Activated T-cell treated with anti-CD3 and anti-CD28 coated beads, Interleukin-2, amount 50 U/mL, for 1 hour (primary cell): ENCODE measurements at places on chromosomes 13 and 19.

DNA sequence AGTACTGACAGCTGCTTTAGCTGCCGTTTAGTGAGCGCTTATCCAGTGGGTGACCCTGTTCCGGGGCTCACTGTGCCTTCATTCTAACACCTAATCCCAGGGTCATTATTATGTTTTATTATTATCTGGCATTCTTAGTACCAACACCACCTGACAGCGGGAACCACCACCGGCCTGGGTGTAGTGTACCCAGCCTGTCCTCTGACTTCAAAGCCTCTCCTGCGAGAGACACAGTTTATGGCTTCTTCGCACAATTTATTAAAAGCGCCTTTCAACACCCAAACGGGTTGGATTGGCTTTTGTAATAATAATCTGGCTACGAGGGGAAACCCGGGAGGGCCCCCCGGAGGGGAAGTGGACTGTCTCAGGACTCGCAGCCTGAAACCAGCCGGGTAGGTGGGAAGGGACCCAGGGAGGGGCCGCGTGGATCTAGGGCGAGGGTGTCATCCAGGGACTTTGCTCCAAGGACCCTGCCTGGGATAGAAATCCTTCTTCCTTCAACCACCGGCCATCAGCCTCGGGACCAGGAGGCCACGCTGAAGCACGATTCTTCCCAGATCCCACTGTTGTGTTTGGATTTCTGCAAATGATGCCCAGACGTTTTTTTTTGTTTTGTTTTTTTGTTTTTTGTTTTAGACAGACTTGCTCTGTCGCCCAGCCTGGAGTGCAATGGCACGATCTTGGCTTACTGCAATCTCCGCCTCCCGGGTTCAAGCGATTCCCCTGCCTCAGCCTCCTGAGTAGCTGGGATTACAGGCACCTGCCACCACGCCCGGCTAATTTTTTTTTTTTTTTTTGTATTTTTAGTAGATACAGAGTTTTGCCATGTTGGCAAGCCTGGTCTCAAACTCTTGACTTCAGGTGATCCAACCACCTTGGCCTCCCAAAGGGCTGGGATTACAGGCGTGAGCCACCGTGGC, 1.6 kb upstream of the ZBTB7A start:
- DNase-seq = peak; percentile 37

DNA sequence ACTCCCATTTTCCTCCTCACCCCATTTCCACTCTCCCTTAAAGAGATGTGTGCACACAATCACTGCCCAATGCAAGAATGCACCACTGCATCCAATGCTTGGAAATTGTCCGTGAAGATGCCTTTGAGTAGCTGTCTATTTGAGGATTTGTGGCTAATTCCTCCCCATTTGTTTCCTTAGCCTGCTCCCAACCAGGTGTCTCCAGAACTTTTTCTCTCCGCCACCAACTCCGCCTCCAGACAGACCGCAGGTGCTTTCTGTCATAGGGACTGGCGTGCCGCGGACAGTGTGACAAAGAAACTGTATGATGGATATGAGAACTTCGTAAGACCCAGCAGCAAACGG, 461 bp upstream of the TM9SF2 start:
- DNase-seq = no peak

DNA sequence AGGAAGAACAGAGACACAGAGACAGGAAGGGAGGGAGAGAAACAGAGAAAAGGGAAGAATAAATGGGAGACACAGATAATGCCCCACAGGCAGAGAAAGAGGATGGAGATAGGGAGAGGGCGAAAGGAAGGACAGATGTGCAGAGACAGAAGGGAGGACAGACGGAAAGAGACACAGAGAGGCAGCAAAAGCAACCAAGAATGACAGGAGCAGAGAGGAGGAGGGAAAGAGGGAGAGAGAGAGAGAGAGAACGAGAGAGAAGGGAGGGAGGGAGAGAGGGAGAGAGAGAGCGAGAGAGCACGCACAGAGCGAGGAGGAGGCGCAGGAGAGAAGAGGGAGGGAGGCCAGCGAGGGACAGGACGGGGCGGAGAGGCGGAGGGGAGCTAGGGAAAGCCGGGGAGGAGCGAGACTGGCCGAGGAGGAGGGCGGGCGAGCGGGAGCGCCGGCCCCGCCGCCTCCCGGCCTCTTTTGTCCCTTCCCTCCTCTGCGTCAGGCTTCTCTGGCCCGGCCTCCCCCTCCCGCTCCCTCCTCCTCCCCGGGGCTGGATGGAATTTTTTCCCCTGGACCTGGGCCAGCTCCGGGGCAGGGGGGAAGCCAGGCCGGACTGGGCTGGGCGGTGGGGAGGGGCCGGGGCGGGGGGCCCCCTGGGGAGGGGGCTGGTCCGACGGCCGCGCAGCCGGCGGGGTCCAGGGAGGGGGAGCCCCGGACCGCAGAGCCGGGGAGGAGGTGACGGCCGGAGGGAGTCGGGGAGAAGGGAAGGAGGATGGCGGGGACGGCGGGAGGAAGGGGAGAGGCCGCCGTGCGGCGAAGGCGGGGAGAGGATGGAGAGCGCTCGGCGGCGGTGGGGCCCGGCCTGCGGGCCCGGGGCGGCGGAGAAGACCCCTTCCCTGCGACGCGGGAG, 4.2 kb upstream of the SPACA6 start:
- DNase-seq = no peak

- DNase-seq = no peak
Observed at GRCh38 chr13:23828086-23828485, 61.1 kb downstream of the MIPEP start.

GRCh38 chr13:48000559-48001113, 437 bp downstream of the SUCLA2 start:
- no peak for DNase-seq

GRCh38 chr13:98089246-98089645, 53.6 kb upstream of the FARP1 start:
- DNase-seq = no peak

DNA sequence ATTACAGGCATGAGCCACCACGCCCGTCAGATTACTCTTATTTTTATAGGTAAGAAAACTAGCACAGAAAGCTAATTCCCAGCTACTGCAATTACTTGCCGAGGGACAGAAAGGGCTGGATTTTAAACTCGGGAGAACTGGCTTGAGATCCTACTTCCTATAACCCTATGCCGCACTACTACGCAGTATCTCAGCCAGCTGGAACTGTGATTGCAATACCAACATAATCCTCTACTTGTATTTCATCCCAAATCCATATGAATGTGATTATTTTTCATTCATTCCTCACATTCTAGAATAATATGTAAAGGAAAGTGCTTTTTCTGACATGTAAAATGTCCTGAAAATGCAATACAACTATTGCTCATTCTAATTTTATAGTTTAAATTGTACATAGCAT, 773.8 kb upstream of the GPC6 start:
- no peak for DNase-seq

DNA sequence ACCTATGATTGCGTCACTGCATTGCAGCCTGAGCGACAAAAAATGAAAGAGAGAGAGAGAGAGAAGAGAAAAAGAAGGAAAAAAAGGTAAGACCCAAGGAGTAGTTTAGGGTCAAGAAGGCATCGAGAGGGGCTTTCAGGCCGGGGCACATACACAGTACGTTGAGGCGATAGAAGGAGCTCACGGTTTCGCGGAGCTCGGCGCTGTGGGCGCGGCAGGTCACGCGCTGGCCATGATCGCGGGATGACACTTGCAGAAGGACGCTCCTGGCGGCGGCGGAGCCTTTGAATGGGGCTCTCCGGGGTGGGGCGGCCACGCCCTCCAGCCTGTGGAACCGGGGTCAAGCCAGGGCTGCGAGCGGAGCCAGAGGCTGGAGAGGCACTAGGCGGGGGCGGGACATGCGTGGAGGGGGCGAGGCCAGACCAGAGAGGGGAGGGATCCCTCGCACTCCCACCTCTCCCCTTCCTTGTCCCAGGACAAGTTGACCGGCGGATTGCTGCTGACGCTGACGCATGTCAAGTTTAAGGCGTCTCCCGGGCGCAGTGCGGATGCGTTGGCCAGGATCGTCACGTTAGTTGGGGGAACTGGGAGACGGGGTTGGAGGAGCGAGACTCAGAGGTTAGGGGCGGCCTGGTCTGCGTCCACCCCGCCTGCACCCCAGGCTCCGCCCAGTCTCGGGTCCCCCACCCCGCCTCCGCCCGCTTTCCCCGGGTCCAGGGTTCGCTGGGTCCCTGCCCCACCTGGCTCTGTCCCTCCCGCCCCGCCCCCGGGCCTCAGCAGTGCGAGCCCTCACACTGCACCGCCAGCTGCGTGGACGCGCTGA, 6.9 kb downstream of the NPHS1 start:
- DNase-seq = peak; percentile 22

- no peak for DNase-seq
Observed at GRCh38 chr13:95150555-95150954, 150.7 kb downstream of the ABCC4 start.

DNA sequence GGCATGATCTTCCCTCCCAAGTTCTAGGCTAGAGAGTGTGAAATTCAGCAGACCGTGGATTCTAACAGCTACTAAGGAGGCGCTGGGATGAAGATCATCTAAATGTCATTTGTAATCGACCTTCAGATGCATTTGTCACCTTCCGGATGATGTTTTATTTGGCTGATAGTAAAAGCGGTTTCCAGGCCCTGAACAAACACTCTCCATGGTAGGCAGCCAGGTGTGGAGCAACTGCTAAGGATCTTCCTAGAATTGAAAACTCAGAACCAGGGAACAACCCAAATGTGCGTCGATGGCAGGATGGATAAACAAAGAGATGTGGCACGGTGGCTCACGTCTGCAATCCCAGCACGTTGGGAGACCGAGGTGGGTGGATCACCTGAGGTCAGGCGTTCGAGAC, 107.2 kb upstream of the CACNA1A start:
- no peak for DNase-seq

DNA sequence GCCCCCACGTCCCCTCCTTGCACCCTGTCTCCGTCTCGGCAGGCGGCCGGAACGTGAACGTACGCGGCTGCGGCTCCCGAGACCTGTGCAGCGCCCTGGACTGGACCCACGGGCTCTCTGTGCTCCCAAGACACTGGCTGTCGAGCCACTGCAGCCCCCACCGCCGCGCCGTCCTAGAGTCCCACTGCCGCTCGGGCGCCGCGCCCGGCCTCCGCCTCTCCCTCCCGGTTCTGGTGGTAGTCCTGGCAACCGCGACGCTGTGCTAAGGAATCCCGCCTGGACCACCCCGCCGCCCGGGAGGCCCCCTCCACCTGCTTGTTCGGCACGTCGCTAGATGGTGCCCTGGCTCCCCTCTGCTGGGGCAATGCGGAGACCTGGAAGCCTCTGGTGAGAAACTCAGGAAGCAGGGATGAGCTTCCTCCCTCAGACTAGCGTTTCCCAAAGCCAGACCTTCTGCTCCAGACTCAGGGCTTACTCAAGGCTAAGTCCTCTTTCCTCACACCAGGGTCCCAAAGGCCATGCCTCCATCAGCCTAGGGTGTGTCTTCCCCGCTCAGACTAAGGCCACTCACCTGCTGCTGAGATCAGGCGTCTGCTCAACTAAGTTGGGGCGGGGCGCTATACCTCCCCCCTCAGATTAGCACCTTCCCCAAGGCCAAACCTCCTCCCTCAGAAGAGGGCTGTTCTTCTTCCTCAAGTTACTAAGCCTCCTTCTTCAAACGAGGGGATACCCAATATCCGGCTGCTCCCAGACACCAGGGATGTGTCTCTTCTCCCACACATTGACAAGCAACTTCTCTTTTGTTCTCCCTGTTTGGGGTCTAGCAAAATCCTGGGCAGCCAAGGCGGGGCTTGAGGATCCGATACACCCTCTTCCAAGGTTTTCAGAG, 16.1 kb upstream of the IRGC start:
- DNase-seq = peak; percentile 24

DNA sequence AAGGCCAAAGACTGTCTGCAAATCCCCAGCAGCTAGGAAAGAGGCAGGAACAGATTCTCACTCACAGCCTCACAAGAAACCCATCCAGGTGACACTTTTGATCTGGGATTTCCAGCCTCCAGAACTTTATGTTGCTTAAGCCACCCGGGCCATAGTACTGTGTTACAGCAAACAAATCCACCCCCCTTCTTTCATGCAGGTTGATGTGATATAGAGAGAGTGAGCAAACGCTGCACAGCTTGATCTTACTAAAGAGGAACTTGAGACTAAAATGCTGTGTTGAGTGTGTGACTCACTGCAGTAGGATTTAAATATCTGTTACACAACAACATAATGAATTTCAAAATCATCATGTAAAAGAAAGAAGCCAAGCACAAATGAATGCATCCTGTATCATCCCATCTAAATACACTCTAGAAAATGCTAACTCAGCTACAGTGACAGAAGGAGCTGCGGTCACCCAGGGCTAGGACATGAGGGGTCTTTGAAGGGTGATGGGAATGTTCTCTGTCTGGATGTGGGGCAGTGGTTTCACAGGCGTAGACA, 32.2 kb downstream of the RCBTB2 start:
- no peak for DNase-seq

GRCh38 chr19:6632002-6632621, 37.8 kb downstream of the TNFSF14 start:
- peak; percentile 50 for DNase-seq

DNA sequence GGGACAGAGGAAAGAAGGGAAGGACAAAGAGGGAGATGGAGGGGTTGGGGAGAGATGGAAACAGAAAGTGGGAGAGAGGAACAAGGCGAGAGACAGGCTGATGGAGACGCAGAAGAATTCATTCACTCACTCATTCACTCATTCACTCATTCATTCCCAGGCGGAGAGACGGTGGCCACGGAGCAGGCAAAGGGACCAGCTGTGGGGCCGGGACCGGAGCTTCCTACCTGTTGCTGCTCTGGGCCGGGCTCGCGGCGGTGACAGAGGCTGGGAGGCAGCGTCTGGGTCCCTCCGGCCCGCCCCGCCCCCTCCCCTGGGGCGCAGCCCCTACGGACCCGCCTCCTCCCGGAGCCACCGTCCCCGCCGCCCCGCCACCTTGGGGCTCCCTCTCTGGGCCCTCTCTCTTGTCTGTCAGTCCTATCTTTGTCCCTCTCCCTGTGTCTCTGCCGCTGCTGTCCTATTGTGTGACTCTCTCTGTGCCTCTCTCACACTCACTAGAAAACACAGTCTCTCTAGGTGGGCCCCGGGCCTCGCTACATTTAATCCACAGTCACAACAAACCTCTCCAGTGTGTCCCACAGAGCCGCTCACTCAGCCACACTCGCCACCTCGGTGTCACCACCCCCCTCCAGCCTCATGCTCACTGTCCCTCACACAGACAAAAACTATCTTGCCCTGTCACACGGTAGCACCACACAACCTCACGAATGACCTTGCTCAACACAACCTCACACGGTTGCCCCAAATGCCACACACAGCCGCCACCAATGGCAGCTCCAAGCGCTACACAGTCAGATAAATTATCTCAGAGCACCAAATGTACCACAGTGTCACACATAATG, at the start of gene GNG8:
GNG8 (minus strand) TSS at position 283 of the 842 bp plus-strand sequence. CDS start 1,520 bp downstream, outside the sequence.
- DNase-seq = peak; percentile 44

DNA sequence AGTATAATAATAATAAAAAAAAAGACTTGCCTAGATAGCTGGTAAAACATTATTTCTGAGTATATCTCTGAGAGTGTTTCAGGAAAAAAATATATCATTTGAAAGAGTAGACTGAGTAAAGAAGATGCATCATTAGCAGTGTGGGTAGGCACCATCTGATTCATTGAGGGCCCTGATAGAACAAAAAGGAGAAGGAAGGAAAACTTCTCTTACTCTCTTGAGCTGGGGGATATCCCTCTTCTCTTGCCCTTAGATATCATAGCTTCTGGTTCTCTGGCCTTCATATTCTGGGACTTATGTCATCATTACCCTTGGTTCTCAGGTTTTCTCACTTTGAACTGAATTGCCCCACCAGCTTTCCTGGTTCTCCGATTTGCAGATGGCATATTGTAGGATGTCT, 177.6 kb upstream of the EDNRB start:
- DNase-seq = no peak

GRCh38 chr13:48514793-48515192, 18.1 kb downstream of the RCBTB2 start:
- no peak for DNase-seq

- DNase-seq = no peak
Observed at GRCh38 chr13:32845952-32846950, 170.0 kb upstream of the KL start.
